NK-92 treated with Interleukin-12 subunit alpha and Interleukin-12 subunit beta, amount 100 ng/mL, for 24 hours (cell line): ENCODE measurements at places on chromosomes 7 and 10.

DNA sequence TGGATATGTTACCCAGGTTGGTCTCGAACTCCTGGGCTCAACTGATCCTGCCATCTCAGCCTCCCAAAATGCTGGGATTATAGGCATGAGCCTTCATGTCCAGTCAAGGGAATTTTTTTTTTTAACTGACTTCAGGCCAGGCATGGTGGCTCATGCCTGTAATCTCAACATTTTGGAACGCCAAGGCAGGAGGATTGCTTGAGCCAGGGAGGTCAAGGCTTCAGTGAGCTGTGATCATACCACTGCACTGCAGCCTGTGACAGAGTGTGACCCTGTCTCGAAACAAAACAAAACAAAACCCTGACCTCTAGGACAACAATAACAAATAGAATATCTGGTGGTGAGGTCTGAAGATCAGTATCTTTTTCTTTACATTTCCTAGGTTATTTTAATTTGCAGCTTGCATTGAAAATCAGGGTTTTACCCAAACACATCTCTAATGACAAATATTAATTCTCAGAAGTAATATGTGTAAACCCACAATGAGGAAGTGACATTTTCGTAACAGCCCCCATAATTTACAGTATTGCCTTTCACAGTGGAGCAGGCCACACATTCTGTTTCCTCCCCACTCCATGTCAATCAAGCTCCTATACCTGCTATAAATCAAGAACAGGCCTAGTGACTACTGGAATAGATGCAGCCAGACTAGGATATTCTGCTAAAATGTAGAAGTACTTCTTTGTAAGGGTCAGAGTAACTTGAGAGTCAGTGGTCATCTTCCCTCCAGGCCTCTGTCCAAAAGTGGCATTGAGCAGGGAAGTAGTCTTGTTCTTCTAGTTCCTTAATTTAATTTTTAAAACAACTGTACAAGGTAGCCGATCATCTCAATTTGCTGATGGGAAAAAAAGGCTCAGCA is 43.3 kb upstream of the ECHDC3 start:
- DNase-seq, result no peak

DNA sequence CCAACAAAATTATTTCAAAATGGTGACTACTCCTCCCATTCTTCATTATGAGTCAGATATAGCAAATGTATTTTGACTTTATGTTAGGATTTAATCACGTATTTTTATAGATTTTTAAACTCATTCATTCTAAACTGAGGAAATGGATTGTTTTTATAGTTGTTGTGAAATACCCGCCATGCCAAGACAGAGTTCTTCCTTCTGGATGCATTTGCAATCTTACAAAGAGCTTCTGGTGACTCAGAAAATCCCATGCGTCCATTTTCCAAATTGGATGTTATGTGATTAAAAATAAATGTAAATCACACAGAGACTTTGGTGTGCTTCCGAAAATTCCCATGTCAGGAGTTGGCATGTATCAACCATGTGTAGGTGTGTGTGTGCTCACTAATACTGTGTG is 179.3 kb downstream of the TRIL start:
- no peak for DNase-seq

DNA sequence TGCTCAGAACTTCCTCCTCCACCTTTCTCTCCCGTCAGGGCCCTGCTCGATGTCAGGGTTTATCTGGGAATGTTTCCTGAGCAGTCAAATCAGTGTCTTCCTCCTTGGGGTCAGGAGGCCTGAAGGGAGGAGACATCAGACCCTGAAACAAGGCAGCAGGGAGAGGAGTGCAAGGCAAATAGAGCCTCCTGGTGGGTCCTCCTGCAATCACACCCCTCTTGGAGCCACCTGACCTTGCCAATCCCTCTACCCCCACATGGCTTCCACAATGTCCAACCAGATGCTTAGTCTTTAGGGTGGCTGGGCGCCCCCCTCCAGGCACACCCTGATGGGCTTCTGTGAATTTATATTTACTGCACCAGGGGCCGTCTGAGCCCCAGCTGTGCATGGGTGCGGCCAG is 12.2 kb downstream of the GPR26 start:
- DNase-seq, result no peak

- DNase-seq, result no peak
Observed at GRCh38 chr10:6769704-6770417, 189.8 kb upstream of the PRKCQ start.

GRCh38 chr7:83155407-83155806 is 7.3 kb downstream of the PCLO start:
- DNase-seq, result no peak

DNA sequence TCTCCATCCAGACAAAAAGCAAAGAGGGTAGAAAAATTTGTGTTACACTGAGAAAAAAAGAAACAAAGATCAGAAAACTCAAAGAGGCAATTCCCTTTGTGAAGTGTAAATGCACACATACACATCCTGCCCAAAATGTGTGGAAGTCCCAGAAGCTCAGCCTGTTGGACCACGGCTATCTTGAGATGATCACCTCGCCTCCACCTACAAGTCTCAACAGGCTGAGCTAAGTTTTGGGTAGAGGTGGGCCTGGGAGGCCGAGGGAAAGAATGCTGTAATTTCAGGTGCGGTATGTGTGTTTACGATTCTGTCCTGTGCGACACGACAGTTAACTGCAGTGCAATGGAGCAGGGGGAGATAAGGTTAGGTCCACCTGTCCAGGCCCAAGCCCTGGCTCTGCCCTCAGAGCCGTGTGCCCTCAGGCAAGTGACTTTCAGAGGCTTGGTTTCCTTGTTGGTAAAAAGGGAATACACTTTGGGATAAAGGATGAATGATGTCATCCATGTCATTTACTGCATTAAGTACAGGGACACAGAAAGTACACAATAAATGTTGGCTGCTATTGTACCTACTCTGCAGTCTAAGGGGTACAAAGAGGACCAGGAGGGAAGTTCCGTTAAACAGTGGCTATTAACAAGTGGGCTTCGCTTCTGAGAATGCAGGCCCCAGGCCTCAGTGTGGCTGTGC is 67.3 kb downstream of the AFAP1L2 start:
- DNase-seq, result peak; percentile 26
